ENCODE measurements at places on chromosomes 4 and X. TPM values are rescaled to one million over a fixed set of nuclear protein-coding genes. Genes with fewer than 3 reads are reported as not detected.

The ADAMTS3 gene
- 3.8 TPM for total RNA-seq

The NDP gene
- not detected for total RNA-seq

The FAT4 gene
- total RNA-seq, result 33.5 TPM

The HMGN5 gene
- total RNA-seq, result 11.5 TPM

The HHIP gene
- total RNA-seq, result 0.81 TPM

The SMIM31 gene
- total RNA-seq, result not detected

The PSAPL1 gene
- not detected for total RNA-seq

The HNRNPH2 gene
- 53.5 TPM for total RNA-seq

The SORBS2 gene
- total RNA-seq, result 332 TPM

The LDB2 gene
- total RNA-seq, result 19.9 TPM

The CYSLTR1 gene
- 6.3 TPM for total RNA-seq

The TRIML2 gene
- total RNA-seq, result not detected

DNA sequence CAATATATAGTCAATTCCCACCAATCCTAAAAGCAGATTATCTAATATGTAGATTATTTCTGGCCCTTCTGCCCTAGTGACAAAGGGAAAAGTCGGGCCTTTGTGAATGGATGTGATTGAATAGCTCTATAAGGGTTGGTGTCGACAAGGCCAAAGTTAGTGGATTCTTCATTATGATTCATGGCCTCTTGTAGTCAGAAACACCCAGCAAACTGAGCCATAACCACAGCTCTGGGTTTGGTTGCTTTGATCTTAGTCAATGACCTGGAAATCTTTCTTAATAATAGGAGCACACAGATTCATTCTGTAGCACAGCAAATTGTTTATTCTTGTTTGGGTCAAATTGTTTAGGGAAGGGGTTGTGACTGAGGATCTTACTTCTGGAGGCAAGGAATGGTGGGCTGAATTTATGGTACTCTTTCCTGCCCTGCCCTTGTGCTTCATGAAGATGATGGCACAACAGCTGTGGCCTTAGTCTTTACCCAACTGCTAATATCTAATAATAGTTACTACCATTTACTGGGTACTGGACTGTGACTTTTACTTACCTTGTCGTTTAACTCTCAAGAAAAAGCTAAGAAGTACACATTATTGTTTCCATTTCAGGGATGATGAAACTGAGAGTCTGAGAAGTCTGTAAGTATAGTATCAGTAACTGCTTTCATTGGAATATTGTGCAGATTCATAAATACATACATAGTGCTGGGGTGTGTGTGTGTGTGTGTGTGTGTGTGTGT is 74.0 kb downstream of the AFF2 start:
- H3K4me3 ChIP-seq, result no peak overlapping the region
- no peak overlapping the region for H3K27ac ChIP-seq
- no peaks in the 10 kb centered on the region for H3K4me1 ChIP-seq
- H3K27me3 ChIP-seq, result no peaks in the 10 kb centered on the region

DNA sequence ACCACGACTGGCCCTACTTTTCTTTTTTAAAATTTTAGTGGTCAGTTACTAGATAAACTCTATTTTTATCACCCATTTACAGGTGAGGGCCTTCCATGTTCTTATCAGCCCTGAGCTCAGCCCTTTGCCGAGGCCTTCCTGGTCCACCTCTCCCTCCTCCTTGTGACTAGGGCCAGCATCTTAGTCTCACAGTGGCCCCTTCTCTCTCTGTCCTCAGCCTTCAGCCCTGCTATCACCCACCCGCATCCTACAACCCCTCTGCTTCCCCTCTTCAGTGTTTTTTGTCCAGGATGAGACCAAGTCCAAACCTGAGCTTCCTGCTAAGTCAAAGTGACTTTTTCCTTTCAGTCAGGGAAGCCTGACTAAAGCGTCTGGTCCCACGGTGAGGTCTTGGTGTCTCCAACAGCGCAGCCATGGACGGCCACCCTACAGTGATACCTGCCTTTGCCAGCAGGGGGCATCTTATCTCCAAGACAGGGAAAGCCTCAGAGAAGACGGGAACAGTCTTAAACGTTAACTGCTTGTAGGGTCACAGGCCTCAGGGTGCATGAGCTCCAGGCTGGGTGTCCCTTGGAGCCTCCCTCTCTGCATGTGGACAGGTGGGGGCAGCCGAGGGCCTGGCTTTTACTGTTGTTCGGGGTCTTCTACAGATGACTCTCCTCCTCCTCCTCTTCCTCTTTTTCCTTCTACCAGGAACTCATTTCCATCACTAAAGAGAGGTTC is 11.7 kb upstream of the GAGE10 start:
- H3K27me3 ChIP-seq, result no peaks in the 10 kb centered on the region
- H3K36me3 ChIP-seq, result no peaks in the 10 kb centered on the region
- H3K27ac ChIP-seq, result no peak overlapping the region
- H3K4me3 ChIP-seq, result no peak overlapping the region
- DNase-seq, result peak; percentile 45

DNA sequence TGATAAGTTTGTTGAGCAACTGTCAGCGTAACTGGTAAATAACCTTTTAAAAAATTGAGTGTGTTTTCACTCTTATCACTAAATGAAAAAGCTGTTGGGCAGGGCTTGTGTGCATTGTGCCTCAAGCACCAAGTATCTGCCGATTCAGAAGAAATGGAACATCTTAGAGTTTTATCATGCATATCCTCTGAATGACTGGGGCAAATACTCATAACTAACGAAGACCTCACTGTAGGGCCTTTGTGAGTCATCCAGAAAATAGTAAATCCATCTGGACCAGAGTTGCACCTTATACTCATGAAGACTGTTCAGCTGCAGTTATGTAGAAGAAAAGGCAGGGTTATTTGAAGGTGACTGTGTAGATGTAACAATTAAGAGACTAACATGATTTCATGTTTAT is 222.1 kb downstream of the CAMK2D start:
- no peaks in the 10 kb centered on the region for H3K27me3 ChIP-seq
- no peak for DNase-seq
- no peak overlapping the region for H3K27ac ChIP-seq
- H3K36me3 ChIP-seq, result no peaks in the 10 kb centered on the region
- H3K4me1 ChIP-seq, result no peaks in the 10 kb centered on the region

DNA sequence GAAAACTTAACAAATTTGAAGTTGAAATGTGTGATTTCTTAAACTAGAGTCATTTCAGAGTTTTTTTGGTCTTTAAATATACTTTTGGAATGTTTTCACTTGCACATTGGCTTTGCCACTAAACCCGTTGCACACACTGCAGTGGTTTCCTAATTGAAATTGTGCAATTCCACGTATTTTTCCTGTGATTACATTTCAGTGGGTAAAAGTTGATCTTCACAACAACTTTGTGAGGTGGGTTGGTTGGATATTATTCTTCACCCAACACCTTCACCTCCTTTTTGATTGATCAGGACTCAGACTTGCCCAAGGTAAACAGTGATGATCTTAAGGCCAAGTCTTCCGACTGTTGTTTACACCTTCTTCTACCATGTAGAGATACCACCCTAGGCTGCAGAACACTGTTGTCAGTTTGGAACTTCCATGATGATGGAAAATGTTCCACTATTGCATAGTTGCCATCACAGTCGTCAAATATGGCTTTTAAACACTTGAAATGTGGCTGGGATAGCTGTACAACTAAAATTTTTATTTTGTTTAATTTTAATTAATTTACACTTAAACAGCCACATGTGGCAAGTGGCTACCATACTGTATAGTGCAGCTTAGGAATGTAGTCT is 13.7 kb downstream of the SEPTIN11 start:
- no peaks in the 10 kb centered on the region for H3K36me3 ChIP-seq
- H3K27me3 ChIP-seq, result no peaks in the 10 kb centered on the region
- no peak overlapping the region for H3K27ac ChIP-seq
- no peak overlapping the region for H3K4me3 ChIP-seq

GRCh38 chr4:161256716-161257115 is 907.1 kb downstream of the FSTL5 start:
- H3K4me1 ChIP-seq, result no peaks in the 10 kb centered on the region
- no peak overlapping the region for H3K4me3 ChIP-seq
- H3K36me3 ChIP-seq, result no peaks in the 10 kb centered on the region
- H3K27me3 ChIP-seq, result no peaks in the 10 kb centered on the region

GRCh38 chrX:41563876-41564275 is 116.7 kb downstream of the NYX start:
- no peaks in the 10 kb centered on the region for H3K4me1 ChIP-seq
- no peak for DNase-seq
- H3K27me3 ChIP-seq, result no peaks in the 10 kb centered on the region
- no peak overlapping the region for H3K4me3 ChIP-seq
- H3K36me3 ChIP-seq, result no peaks in the 10 kb centered on the region
- no peak overlapping the region for H3K27ac ChIP-seq

GRCh38 chr4:80393246-80393969 is 57.9 kb downstream of the CFAP299 start:
- DNase-seq, result no peak
- H3K4me1 ChIP-seq, result no peaks in the 10 kb centered on the region
- H3K27me3 ChIP-seq, result no peaks in the 10 kb centered on the region
- H3K36me3 ChIP-seq, result no peaks in the 10 kb centered on the region
- no peak overlapping the region for H3K4me3 ChIP-seq

GRCh38 chrX:129523079-129523911 is at the start of gene SMARCA1:
Gene SMARCA1 (minus strand): TSS chrX:129523490. CDS start chrX:129523370, 120 bp downstream.
- H3K27ac ChIP-seq, result peak within 1 kb of the TSS; percentile 93
- peak; percentile 58 for DNase-seq
- H3K4me1 ChIP-seq, result no peaks in the 10 kb centered on the region
- peak within 1 kb of the TSS; percentile 51 for H3K4me3 ChIP-seq
- H3K27me3 ChIP-seq, result no peaks in the 10 kb centered on the region
- no peaks in the 10 kb centered on the region for H3K36me3 ChIP-seq

GRCh38 chr4:71559957-71560571 is 221.2 kb downstream of the SLC4A4 start:
- no peak for DNase-seq
- no peaks in the 10 kb centered on the region for H3K27me3 ChIP-seq
- no peak overlapping the region for H3K27ac ChIP-seq

DNA sequence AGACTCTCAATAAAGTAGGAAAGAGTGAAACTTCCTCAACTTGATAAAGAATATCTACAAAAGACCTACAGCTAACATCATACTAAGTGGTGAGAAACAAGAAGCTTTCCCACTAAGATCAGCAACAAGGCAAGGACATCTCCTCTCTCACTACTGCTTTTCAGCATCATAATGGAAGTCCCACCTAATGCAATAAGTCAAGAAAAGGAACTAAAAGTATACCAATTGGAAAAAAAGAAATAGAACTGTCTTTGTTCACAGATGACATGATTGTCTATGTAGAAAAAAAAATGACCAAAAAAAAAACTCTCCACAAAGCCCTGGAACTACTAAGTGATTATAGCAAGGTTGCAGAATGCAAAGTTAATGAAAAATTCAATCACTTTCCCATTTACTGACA is 25.1 kb upstream of the SH3RF1 start:
- H3K36me3 ChIP-seq, result no peaks in the 10 kb centered on the region
- no peaks in the 10 kb centered on the region for H3K27me3 ChIP-seq
- H3K4me3 ChIP-seq, result no peak overlapping the region
- H3K4me1 ChIP-seq, result no peaks in the 10 kb centered on the region

DNA sequence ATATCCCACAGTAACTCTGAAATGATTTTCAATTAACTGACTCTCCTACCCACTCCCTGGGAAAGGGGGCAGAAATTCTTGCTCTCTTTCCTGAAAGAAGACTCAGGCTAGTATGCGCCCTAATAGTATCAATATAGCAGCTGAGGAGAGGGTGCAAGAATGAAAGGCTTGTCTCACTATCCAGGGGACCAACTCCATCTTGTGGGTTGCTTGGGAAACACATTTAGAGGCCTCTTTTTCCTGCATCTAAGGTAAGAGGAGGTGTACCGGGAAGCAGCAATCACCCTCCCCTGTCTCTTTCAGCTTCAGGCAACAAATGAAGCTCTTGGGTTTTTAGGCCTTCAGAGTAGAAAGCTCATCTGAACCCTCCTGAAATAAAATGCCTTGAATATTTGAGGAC is 11.3 kb downstream of the TMEM255A start:
- no peaks in the 10 kb centered on the region for H3K27me3 ChIP-seq
- DNase-seq, result no peak
- H3K27ac ChIP-seq, result no peak overlapping the region
- no peaks in the 10 kb centered on the region for H3K36me3 ChIP-seq

Data from thyroid gland (tissue), 4 donors.